Inflammatory macrophage treated with lipopolysaccharide for 4 hours (primary cell): ENCODE measurements at places on chromosomes 1 and 21.

GRCh38 chr1:64875101-64875500 is 91.2 kb downstream of the JAK1 start:
- no peak for DNase-seq

DNA sequence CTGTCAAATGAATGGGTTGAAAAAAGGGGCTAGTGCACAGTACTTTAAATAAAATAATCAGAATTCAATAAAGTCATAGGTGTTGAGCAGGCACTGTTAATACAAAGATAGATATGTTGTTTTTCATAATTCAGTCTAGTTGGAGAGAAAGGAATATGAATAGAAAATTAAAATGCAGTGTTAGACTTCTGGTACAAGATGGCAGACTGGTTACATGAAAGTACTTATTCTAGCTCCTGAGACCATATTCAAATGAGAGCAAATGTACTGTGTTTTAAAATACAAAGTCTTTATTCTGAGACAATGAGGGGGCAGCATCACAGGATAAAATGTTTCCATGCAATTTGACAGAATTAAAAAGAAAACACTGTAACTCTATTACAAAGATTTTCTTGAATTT is 542.1 kb downstream of the COL11A1 start:
- no peak for DNase-seq

DNA sequence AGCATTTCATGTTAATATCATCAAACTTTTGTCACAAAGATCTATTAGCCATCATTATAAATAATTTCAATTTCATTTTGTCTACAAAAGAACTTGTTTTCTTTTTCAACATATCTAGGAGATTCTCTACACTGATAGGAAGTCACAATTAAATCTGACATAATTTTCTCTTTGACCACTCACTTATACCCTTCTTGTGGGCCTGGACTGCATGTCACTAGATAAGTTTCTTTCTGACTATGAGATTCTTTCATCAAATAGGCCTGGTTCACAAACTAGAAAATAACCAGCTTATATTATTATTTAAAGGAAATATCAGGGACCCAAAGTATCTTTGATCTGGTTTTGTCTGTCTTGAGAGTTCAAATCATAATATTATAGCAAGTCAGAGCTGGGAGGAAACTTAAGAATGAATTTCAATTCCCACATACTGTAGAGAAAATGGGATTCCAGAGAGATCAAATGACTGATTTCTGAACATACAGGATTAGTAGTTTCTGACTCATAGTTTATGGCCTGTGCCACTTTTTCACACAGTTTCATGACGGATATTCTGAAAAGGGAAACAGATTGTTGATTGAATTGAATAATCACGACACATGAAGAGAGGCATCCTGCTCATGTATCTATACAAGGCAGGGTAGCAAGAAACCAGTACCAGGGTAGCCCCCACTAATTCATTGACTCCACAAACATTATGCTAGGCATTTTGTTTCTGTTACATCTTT is 355.8 kb downstream of the GPATCH2 start:
- no peak for DNase-seq

DNA sequence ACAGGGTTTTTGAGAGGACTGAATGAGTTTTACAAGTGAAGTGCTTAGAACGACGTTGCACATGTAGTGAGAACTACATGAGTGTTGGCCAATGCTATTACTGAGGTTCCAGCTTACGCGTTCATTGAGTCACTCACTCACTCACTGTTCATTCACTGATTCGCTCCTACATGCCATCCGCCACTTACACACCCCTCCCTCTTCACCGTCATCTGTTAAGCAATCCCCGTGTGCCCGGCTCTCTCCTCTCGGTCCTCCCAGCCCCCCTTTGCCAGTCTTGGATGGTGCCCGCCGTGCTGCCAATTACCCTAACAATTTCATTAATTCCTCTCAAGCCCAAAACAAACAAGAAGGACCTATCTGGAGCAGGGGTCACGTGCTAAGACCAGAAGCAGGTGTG is 27.3 kb upstream of the EPHA2 start:
- DNase-seq, result peak; percentile 33

GRCh38 chr1:30901798-30902581 is 6.6 kb downstream of the SDC3 start:
- DNase-seq, result no peak

- DNase-seq, result no peak
Observed at GRCh38 chr1:47210666-47211065, 20.8 kb upstream of the PDZK1IP1 start.

- no peak for DNase-seq
Observed at GRCh38 chr1:36871146-36871971, 163.0 kb downstream of the GRIK3 start.

GRCh38 chr1:151967091-151967490 is 26.6 kb downstream of the S100A10 start:
- peak; percentile 81 for DNase-seq

GRCh38 chr1:153505576-153505975 is 30.2 kb downstream of the S100A6 start:
- DNase-seq, result no peak

DNA sequence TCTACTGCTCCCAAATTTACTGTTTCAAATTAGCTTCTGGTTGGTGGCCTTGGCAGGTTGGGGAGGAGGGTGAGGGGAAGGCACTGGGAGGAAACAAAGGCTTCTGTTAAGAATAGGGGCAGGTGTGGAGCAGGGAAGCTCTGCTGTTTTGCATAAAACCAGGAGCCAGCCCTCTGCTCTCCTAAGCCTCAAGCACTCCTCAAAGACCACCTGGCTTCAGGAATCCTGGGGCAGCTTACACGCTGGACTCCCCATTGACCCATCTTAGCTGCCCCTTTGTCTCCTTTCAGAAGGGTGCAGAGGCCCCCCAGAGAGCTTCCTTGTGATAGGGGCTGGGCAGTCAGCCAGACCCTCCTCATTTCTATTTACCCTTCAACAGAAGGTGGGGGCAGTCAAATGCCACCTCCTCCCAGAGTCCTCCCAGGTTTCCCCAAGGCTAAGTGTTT is 11.5 kb upstream of the DHRS3 start:
- no peak for DNase-seq

GRCh38 chr1:172754609-172755008 is 95.7 kb downstream of the FASLG start:
- no peak for DNase-seq

DNA sequence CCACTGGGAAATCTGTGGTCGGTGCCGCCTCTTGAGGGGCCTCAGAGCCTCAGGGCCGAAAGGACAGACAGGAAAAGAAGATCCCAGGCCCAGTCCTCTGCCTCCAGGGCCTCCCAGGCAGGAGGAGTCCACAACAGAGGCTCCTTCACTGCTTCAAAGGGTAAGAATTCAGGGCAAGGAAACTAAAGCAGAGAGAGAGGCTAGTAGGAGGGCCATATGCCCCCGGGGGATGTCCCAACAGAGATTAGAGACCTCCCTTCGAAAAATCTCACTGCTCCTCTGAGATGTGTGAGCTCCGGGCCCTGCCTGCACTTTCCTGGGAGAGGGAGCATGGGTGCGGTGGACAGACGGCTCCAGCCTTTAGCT is 465.9 kb downstream of the NPHP4 start:
- no peak for DNase-seq

DNA sequence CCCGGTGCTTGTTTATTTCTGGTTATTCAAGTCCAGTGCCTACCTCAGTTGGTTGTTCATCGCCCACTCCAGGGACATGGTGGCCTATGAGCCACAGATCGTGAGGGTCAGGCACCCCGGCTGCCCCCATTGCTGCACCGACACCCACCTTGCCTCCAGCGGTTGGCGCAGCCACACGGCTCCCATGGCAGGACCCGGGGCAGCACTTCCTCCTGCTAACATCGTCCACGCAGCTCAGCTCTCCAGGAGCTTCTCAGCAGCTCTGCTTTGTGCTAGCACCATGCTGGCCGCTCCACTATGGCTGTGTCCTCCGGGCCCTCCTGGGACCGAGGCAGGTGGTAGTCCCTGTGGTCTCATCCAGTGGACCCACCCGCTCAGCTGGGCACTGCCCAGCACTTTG is 13.9 kb upstream of the PRKCZ start:
- no peak for DNase-seq

DNA sequence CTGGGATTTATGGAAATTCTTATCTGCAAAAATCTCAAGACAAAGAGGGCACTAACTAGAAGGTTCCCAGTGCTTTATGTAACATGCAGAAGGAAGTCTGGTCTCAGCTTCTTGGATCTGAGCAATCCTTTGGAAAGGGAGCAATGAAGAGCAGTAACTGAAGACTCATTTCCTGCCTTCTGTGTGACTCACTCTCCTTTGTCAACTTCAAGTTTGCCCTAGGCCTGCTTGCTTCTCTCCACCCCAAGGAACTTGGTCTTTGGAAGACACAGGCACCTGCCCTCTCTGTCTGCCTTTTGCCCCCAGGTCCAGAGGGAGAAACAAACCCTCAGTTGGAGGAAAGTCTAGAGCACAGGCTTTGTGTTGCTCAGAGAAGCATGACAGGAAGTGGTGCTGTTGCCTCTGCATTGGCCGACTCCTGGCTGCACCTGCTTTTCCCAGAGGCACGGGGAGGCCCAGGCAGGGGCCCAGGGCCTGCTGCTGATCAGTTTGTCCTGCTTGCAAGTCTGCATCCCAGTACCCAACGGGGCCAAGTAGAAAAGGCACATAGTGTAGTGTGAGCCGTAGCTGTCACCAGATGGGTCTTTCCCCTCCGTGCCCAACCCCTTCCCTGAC is 137.2 kb downstream of the DHRS3 start:
- peak; percentile 73 for DNase-seq

DNA sequence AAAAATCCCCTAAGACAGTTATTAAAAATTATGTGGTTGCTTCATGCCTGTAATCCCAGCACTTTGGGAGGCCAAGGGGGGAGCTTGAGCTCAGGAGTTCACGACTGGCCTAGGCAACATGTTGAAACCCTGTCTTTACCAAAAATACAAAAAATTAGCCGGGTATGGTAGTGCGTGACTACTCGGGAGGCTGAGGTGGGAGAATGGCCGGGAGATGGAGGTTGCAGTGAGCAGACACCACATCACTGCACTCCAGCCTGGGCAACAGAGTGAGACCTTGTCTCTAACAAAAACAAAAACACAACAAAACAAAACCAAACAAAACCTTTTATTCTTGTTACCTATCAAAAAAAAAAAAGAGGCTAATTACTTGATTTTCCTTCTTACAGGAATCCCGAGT is 2.1 kb downstream of the ELK4 start:
- no peak for DNase-seq

DNA sequence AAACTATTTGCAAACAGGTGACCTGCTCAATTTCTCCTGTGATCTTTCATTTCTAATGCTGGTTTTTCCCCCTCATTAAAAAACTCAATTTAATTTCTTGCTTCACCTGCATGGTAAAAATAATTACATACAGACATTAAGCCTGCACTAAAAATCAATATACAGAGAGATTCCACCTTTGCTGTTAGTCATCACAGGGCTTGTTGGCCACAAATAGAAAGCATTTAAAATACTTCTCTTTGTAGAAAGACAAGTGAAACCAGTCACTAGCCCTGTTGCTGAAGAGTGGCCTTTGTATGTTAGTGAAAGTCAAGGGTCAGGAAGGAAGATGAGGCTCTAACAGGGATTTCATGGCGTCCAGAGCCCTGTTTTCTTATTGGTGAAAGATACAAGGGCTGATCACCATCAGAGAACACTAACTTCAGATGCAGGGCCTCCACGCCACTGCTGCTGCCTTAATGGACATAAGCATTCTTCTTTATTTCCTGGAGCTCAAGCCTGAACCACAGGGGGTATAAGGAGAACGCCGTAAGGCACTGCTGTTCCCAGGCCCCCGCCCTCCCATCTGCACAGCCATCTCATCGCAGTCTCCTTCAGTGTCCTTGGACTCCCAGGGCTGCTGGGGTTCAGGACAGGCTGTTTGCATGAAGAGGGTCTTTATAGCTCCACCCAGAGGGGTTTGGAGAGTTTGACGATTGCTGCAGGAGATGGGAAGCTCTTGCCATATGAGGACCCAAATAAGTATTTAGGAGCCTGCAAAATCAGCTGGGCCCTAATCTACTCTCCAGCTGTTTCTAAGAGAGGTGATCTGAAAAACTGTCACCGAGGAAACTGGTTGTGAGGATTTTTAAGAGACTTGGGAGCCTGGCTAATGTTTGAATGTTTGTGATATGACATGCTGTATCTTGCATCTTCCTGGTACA is 117.3 kb upstream of the IRF2BP2 start:
- DNase-seq, result peak; percentile 81

- DNase-seq, result no peak
Observed at GRCh38 chr1:227915564-227916553, 31.9 kb downstream of the WNT9A start.

- DNase-seq, result no peak
Observed at GRCh38 chr1:85351202-85351828, 74.9 kb upstream of the BCL10 start.

DNA sequence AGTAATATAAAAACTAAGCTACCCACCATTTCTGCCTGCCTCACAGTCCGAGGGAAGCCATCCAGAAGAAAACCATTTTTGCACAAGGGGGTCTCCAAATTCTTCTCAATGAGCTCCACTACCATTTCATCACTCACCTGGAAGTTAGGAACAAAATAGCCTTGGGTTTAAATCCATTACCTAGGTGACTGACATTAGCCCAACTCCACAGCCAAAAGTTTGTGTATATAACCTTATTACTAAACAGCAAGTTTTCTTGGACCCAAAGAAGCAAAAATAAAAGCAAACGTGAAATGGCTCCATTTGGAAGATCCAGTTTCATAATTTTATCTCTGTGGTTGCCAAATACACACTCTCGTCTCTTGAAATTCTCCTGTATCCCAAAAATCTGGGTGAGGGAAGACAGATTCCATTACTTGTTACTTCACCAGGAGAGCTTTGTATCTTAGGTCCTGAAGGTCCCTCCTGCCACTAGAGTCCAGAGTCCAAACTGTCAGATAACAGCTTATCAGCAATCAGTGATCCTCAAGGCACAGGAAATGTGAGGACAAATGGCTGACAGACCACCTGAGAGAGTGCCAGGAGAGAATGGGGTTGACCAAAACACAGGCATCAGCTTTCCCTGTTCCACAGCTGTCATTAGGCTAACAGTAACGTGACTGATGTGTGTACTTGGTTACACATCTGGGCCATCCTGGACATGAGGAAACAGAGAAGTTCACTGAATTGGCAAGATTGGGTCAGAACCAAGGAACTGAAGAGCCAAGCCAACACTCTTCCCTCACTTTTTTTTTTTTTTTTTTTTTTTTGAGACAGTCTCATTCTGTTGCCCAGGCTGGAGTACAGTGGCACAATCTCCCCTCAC is 14.9 kb downstream of the AK2 start:
- no peak for DNase-seq
